GM12864 (cell line): ENCODE measurements at places on chromosomes 13 and 19.

- no peak for DNase-seq
Observed at GRCh38 chr19:13404236-13404635, 102.0 kb downstream of the CACNA1A start.

DNA sequence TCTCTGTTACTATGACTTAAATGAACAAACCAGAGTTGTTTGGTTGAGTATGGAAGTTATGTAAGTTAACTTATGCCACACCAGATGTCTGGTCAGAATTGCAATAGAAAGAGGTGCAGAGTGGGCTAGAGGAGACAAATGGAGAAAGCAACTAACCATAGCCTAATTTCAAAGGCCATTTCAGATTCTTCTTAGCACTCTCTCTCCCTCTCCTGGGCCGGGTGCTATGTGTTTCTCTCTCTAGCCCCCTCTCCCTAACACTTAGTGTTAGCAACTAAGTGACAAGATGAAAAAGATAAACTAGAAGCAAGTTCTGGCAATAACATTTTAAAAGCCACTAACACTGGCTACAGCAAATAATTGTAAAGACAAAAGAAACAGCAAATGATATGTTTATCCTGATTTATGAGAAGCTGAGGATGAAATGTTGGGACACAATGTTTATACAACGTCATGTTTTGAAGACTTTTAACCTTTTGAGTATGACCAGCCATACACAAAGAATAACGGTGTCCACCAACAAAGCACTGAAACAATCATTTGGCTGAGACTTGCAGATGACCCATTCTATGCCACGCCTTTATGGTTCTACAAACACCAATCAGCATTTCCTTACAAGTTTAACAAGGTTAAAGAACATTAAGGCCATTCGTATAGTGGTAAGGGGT, 18.6 kb downstream of the SERPINE3 start:
- DNase-seq: no peak

DNA sequence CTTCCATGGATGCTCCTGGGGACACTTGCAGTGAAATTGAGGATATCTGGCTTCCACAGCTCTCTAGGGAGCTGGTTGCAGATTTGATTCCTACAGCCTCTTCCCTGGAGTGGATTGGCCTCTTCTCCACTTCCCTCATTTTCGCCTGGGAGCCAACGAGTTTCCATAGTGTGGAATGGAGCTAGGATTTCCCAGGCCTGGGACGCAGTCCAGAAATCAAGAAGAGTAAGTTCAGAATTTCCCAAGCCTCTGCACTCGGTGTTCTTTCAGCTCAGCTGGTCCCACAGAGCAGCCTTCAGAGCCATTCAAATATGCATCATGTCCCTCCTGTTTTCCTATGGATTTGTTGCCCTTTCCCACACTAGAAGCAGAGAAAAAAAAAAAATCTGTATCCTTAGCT, 68.2 kb downstream of the RAP2A start:
- no peak for DNase-seq

- DNase-seq: no peak
Observed at GRCh38 chr13:106418556-106418955, 116.9 kb downstream of the EFNB2 start.
